ENCODE measurements at places on chromosomes 1 and 21.

GRCh38 chr1:245807306-245807705 is 652.5 kb downstream of the KIF26B start:
- no peak for DNase-seq

DNA sequence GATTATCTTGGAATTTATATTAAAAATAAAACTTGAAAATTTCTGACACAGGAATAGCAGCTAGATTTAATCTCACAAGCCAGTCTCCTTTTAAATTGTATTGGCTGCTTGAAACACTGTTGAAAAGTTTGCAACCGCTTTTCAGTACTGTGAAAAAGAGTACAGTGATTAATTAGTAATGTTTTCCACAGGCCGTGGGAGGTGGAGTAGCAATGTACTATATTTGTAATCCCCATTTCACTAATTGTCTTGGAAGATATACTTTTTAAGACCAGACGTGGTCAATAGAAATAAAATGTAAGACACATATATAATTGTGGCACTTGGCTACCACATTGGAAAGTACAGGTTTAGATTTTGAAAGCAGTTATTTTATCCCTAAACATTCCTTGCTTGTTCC is 40.8 kb upstream of the MYOCOS start:
- DNase-seq = no peak

GRCh38 chr1:184210862-184211261 is 159.3 kb downstream of the TSEN15 start:
- DNase-seq = no peak

DNA sequence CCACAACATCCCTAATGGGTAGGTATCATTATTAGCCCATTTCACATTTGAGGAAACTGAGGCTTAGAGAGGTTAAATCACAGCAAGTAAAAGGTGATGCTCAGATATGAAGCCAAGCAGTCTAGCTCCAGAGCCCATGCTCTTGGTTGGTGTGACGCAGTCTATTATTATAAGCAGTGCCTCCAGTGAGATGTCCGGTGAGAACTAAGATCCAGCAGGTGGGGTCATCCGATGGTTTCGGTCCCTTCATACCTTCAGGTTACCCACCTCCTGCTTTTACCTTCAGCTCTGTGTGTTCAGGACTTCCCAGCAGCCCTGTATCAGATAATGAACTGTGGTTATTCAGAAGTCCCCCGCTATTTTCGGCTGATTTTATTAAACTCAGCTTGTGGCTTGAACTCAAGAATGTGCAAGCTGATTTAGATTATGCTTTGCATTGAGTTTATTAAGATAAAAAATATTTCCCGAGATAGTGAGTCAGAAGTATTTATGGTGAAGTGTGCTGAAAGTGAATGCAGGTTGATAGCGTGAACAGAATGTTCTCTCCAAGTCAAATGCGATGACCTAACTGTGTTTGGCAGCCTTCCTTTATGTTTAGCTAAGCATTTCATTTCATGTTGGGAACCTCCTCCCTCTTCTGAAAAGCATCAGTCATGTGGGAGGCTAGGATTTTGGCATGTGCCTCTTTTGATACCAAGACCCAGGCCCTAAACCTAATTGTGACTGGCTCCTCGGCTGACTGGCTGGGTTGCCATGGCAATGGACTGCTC is 160.9 kb upstream of the UBE2U start:
- DNase-seq = no peak

- DNase-seq = no peak
These were observed 20.3 kb upstream of the EVI5 start for GRCh38 chr1:92805216-92805615.

GRCh38 chr1:75327395-75327794 is 193.2 kb downstream of the LHX8 start:
- no peak for DNase-seq

- no peak for DNase-seq
These were observed 54.8 kb upstream of the USP1 start for GRCh38 chr1:62381831-62382657.

DNA sequence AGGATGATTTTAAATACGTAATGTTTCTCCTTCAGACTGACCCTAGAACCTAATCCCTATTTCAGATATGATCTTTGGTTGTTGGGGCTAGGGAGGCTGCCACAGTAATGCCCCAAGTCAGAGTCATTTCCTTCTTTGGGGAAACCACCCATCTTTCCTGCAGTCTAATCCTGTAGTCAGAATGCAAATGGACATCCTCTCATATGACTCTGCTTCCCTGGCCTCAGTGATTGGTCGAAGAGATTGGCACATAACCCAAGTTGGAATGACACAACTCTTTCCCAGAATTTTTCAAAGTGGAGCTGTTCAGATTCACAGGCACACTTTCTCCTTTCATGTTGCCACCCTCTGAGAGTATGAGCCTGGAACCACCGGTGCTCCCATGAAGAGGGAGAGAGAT is 58.8 kb upstream of the ZNF644 start:
- DNase-seq = no peak

- DNase-seq = peak; percentile 88
These were observed 1.0 kb upstream of the S100A2 start for GRCh38 chr1:153566414-153567371.

- DNase-seq = no peak
These were observed 163.8 kb downstream of the BACH1 start for GRCh38 chr21:29462479-29462878.

- DNase-seq = no peak
These were observed 552.3 kb downstream of the NUF2 start for GRCh38 chr1:163874070-163874469.

- DNase-seq = no peak
These were observed 32.2 kb downstream of the TMED5 start for GRCh38 chr1:93148001-93148400.

- DNase-seq = no peak
These were observed 330.2 kb downstream of the USP25 start for GRCh38 chr21:16059981-16060380.

DNA sequence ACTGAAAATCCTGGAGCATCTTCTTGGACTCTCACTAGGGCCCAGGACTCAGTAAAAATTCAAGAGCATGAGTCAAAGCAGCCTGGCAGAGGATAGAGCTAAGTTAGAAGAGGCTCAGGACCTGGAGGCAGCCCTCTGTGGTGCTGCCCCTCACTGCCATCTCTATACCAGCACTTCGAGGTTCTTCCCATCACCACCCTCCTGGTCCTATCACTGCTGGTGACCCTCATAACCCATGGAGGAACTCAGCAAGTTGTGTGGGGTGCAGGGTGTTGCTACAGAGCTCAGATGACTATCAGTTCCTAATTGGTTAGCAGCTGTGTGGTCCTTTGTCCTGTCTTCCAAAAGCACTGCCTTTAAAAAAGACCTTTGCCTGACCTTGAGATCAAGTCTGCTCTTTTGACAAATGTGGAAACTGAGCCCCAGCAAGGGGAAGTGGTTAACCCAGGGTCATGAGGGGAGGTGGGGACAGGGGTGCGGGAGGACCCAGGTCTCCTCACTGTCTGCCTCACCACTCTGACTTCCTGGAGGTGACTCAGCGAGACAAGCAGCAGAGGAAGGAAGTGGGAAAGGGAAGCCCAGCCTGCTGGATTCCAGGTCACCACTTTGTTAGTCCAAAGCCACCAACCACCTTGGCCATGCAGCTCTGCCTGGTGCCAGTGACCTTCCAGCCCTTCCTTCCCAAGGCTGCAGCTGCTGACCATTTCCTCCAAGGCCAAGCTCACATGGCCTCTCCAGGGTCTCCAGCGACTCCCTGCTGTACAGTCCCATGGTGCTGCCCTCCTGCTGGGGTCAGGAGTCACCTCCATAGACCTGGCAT is 199.4 kb upstream of the EDN2 start:
- no peak for DNase-seq

DNA sequence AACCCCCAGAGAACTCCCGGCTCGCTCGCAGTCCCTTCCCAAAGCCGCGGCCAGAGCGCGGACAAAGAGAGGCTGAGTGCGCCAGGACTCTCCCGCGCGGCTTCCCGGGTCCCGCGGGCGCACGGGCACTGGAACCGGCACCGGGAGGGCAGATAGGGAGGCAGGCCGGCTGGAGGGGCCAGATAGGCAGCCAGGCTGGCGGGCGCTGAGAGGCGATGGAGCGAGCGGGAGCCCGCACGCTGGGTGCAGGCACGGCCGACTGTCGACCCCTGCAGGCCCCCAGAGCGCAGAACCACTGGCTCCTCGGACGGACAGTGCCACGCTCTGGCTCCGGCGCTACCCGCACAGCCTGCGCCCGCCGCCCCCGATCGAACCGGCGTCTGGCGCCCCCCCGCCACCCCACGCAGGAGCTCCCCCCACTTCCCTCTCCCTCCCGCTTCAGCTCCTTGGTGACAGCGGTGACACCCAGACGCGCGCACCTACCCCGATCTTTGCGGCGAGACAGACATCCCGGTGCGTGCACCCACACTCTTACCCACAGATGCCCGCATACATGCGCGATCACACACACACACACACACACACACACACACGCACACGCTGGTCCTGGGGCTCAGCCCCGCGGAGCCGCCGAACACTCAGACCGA is 534 bp downstream of the SLC6A9 start:
- DNase-seq = peak; percentile 33

- no peak for DNase-seq
These were observed 553 bp downstream of the LEFTY1 start for GRCh38 chr1:225888289-225888897.

GRCh38 chr1:63575340-63575826 is 17.8 kb upstream of the PGM1 start:
- DNase-seq = no peak

DNA sequence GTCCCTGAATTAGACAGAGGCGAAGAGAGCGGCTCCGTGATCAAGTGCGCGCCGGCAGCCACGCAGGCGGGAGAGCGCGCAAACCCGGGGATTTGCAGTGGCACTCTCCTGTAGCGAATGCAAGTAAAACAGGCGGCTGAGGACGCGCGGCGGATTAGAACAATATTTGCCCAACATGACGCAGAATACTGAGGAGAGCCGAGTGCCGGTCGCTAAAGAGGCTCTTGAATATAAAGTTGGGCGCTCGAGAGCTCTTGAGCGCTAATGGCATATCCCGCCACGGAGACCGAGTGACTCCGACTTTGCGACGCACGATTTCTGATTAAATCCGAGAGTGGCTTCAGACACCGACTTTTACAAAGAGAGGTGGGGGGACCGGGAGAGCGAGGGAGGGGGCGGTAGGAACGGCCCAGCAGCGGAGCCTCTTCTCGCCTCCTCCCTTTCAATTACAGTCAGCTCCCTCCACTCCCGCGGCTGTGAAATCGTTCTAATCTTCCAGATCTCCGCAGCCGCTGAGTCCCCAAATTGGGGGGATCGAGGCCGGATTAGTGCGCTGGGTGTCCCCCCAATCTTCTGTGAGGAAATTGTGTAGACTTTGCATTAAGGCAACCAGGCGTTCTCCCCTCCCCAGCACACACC is 2.3 kb downstream of the PAX7 start:
- DNase-seq = no peak

DNA sequence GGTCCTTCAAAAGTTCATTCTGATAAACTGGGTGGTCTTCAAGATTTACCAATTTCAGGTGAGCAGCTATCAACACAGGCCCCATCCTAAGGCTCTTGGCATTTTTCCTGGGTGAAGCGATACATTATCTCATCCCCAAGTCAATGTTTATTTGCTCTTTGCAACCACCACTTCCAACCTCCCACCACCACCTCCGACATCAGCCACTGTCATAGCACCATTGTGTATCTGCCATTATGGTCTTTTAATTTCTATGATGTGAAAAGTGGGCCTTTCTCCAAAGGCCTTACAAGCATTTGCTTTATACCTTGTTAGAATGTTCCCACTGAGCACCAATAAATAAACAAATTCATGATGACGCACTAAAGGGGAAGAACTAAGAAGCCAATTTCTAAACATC is 47.2 kb downstream of the TBX15 start:
- no peak for DNase-seq

GRCh38 chr1:12480041-12480440 is 138.0 kb downstream of the DHRS3 start:
- DNase-seq = no peak

- no peak for DNase-seq
These were observed 592 bp upstream of the ZNF326 start for GRCh38 chr1:89994231-89994804.

- no peak for DNase-seq
These were observed 7.1 kb downstream of the LRIF1 start for GRCh38 chr1:110956586-110956985.
